ENCODE measurements at places on chromosomes 13 and 19. TPM values are rescaled to one million over a fixed set of nuclear protein-coding genes. Genes with fewer than 3 reads are reported as not detected.
A peak's percentile ranks its signal among the peaks of the same experiment; 100 is the strongest.

Gene F10
- total RNA-seq: 0.62 TPM

Gene CFAP97D2
- total RNA-seq: not detected

Gene NLRP4
- under 0.01 TPM for total RNA-seq

Gene OR10H1
- total RNA-seq: not detected

Gene RFPL4A
- not detected for total RNA-seq

Gene ZNF493
- 190 TPM for total RNA-seq

Gene SCEL
- 0.31 TPM for total RNA-seq

Gene ZNF540
- total RNA-seq: 22.0 TPM

Gene SYCN
- not detected for total RNA-seq

Gene SLITRK6
- 1.6 TPM for total RNA-seq

- no peak for DNase-seq
These were observed 42.1 kb downstream of the PCCA start for GRCh38 chr13:100130930-100131511.

GRCh38 chr13:44280456-44280855 lies 93.2 kb upstream of the SERP2 start:
- DNase-seq: no peak

DNA sequence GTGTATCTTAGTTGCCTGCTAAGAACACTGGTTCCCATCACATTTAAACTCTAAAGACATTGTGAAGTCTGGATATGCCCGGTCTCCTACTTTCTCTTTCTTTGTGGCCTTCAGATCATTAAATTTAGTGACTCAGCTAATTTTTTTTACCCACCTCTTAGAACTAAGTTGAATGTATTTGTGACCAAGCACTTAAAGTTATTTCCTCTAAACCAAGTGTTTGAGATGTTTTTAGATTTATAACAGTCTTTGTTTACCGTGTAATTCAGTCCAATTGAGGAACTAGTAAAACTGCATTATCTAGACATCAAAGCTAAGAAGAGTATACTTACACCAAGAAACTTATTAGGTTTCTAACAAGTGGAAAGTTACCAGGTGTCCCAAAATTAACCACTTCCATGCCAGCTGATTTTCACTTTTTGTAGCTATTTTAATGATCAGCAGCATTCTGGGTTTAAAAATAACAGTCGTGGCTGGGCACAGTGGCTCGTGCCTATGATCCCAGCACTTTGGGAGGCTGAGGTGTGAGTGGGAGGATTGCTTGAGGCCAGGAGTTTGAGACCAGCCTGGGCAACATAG lies 53.1 kb downstream of the ARHGAP35 start:
- no peak for DNase-seq

DNA sequence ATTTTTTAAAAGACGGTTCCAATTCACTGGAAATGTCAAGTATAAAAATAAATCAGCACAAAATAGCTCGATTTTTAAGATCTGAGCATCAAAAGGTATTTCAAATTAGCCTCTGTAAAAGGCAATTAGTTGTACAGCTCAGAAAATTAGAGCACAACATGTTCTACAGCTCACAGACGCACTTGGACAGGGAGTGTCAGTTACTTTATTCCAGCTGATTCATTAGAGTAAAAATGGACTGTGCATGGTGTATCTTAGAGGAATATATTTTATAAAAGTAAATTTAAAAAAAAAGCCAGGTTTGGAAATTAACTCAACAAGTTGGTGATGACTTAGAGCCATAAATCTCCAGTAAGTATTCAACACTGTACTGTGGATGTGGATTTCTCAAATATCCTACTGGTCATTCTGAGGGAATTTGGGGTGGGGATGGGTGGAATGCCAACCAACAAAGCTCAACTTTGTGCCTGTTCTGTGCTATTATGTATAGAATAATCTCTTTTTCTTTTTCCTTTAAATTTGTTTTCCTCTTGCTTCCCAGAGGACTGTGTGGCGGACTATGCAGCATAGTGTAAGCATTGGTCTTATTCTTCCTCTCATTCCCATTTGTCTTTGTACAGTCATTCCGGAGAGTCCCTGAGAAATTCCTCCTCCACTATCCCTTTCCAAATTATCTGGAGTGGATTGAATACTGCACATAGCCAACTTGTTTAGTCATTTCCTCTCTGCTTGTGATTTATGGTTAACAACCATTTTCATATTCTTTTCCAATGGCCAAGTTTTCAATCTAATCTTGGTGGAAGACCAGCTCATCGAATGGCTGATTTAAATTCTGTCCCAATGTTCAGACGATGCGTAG lies 169.3 kb downstream of the DCT start:
- DNase-seq: no peak

DNA sequence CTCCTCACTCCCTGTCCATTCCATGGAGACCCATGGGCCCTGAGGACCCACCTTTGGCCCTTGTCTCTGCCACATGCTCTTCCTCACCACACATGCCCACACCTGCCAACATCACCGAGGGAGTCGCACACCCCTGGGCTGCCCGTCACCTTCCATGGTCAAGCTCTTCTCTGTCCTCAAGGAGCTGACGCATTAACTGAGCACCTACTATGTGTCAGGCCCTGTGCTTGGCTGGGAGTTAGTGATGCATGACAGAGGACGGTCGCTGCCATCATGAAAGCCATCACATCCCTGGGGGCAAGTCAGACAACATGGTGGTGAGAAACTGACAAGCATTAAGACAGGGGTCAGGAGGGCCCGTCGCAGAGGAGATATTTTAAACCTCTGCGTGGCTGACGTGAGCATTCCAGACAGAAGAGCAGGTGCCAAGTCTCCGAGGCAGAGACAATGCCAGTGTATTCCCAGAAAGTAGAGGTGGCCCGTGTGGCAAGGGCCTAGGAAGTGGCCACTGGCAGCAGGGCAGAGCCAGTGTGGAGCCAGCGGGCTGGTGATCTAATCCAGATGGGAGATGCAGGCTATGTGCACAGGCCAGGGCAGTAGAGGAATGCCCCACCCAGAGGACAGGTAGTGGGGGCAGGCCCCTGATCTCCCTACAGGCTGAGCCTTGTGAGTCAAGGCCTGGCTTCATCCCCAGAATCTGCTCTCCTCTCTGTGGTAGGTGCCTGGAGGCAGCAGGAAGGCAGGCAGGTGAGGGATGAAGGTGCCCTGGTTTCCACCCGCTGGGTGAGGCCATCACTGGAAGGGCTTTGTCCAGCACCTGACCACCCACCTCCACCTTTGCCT lies 21.2 kb downstream of the ELAVL1 start:
- no peak for DNase-seq

- no peak for DNase-seq
These were observed 372.1 kb downstream of the UQCRFS1 start for GRCh38 chr19:28840891-28841290.

- no peak for DNase-seq
These were observed 958.2 kb downstream of the DIAPH3 start for GRCh38 chr13:59205501-59205900.

GRCh38 chr19:7744199-7744786 lies 3.0 kb downstream of the CD209 start:
- no peak for DNase-seq

GRCh38 chr13:63546524-63546923 lies 2130.9 kb upstream of the PCDH20 start:
- no peak for DNase-seq

DNA sequence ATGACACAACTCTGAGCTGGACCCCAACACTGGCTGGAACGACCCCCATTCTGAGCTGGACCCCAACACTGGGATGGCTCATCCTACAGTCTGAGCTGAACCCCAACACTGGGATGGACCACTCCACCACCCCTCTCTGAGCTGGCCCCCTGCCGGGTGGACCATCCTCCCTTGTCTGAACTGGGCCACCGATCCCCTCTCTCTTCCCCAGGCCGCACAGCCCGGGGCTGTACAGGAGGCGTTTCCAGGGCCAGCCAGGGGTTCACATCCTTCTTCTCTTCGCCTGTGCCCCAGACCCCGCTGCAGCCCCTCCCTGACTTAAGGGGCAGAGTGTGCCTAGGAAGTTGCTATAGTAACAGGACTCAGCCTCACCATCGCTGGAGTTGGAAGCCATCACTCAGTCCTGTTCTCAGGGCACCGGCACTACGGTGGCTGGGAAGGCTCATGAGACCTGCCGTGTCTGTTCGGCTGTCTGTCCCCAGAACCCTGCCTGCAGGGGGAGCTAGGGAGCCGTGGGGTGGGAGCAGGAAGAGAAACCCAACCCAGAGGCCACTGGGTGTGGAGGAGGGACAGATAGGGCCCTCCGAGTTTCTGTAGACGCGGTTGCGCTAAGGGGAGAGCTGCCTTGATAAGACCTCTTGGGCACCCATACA lies 3.7 kb downstream of the PRKACA start:
- no peak for DNase-seq

DNA sequence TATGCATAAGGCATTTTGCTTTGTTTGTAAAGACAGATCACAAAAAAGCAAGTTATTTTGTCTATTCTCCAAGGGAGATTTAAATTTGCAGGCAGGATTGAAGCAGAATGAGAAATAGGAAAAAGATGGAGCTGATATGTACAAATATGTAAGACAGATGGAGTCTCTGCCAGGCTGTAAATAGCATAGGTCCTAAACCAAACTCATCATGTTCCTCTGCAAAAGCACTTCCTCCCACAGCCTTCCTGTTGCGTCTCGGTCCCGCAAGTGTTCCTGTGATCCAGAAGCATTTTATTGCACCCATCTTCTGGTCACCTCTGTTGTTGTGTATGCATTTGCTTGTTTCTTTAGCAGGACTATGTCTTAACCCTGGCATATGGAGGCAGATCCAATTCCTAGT lies 95.7 kb upstream of the CLDN10 start:
- DNase-seq: no peak

- no peak for DNase-seq
These were observed 4.7 kb downstream of the ERF start for GRCh38 chr19:42250183-42250665.

DNA sequence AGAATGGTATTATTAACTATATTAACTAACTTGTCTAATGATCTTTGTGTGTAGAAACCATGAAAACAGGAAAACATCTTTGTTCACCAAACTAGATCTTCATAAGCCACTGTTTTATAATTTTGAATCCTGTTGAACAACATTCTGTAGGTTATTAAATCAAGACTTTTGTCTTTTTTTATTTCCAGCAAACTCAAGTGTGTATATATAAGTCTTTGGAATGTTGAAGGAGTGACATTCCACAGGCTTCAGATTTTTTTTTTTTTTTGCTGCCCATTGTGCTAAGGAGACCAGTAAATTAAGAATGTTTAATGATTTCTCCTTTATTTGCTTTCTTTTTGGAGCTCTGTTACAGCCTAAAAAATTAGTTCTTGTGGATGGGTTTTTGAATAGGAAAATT lies 89.6 kb downstream of the LMO7 start:
- no peak for DNase-seq

DNA sequence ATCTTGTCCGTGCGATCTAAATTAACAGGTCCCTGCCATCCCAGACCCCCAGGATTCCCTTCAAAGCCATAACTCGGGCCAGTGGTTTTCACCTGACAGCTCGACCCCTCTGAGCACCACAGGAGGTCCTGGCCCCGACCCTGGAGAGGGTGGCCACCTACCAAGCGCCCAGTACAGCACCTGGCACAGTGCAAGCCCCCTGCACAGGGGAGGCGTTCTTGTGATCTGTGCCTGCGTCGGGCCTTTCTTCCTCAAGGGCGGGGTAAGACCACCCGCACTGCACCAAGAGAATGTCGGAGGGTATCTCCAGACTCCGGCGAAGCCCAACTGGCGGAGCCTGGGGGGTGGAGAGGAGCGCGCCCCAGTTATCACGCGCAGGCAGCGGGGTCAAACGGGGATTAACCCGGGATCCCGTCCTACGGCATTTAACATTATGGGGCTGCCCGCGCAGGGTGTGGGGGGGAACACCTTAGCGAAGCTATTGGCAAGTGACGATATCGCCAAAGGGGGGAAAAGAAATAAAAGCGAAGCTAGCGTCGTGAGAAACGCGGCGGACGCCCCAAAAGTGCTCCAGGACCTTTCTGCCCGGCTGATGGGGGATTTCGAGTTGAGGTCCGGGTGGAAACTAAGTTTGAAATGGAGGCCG lies 1.3 kb upstream of the HNRNPL start:
- DNase-seq: no peak

DNA sequence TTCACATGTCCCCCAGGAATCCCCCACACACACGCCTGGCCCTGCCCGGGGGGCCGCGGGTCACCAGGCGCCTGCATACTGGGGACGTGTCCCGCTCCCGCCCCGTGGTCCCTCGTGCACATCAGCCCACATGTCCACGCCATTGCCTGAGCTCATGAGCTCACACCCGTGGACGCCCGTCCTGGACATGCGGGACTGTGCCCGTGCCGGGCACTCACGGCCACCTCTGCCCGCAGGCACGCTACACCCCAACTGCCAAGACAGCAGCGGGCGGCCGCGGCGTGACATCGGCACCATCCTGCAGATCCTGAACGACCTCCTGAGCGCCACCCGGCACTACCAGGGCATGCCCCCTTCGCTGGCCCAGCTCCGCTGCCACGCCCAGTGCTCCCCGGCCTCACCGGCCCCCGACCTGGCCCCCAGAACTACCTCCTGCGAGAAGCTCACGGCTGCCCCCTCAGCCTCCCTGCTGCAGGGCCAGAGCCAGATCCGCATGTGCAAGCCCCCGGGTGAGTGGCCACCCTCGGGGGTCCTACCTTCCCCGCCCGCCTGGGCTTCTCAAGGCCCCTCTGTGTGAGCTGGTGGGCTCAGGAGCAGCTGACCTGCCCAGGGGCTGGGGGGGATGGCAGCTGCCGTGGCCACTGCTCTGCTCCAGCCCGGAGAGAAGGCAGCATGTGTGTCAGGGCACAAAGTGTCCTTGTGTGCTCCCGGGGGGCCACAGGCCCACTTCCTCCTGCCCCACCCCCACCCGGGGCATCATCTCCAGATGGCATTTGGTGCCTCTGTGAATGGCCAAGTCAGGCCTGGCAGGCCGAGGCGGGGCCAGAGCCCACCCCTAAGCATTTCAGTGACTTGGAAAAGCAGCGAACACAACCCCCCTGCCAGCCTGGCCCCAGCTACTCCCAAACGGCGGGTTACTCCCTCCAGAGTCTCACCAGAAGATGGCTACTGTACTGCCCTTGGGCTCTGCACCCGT lies 7.1 kb downstream of the MIDN start:
- peak; percentile 55 for DNase-seq

DNA sequence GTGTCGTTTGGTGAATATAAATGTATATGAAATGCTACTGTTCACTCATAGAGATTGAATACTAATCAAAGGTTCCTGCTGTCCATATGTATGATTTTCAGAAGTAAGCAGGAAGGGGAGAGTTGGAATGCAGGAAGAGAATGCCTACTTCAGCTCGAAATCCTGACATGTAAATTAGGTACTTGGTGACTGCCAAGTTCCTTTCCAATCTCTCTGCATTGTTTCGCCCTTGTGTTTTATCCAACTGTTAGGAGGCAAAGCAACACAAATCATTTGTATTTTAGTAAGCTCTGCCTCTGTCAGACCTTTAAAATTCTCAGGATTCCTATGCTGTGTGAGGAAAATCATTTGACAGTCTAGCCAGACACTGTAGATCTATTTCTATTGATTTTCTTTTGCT lies 9.0 kb downstream of the STARD13 start:
- DNase-seq: no peak

DNA sequence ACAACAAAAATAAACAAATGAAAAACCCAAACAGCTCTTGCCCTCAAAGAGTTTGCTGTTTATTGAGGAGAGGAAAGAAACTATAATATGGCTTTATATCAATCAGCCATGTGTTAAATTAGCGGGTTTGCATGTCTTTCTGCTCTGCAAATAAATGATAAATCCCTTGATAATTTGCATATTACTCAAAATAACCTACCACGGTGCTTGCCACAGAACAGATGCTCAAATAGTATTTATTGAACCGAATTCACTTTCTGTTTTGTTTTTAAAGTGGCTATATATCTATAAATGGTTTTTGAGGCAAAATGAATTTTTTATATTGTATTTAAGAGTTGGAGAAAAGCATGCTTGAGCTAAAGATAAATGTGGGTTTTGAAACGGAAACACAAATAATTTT lies 428.1 kb downstream of the ITGBL1 start:
- no peak for DNase-seq

Measured in occipital lobe (tissue), 3 donors.